ENCODE measurements at places on chromosomes 13 and 19.

- DNase-seq = peak; percentile 15
Observed at GRCh38 chr19:49422407-49423070, 702 bp downstream of the PTH2 start.

- no peak for DNase-seq
Observed at GRCh38 chr13:26943748-26944147, 183.2 kb upstream of the GPR12 start.

GRCh38 chr13:114225610-114226009 is 9.1 kb upstream of the CDC16 start:
- DNase-seq = no peak

DNA sequence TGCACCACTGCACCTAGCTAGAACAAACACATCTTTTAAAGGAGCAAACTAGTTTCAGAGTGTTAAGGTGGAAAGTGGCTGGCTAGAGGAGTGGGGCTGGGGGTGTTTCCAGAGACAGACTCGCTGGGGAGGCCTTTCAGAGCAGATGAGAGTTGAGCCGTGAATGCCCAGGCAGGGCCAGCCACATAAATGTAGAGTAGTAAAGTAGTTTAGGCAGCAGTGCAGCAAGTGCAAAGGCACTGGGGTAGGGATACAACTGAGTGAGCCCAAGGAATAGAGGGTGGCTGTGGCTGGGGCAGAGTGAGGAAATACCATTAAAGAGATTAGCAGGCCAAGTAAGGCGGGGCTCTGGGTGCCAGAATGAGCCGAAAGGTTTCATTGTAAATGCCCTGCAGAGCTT is 72.0 kb downstream of the ALOX5AP start:
- no peak for DNase-seq

DNA sequence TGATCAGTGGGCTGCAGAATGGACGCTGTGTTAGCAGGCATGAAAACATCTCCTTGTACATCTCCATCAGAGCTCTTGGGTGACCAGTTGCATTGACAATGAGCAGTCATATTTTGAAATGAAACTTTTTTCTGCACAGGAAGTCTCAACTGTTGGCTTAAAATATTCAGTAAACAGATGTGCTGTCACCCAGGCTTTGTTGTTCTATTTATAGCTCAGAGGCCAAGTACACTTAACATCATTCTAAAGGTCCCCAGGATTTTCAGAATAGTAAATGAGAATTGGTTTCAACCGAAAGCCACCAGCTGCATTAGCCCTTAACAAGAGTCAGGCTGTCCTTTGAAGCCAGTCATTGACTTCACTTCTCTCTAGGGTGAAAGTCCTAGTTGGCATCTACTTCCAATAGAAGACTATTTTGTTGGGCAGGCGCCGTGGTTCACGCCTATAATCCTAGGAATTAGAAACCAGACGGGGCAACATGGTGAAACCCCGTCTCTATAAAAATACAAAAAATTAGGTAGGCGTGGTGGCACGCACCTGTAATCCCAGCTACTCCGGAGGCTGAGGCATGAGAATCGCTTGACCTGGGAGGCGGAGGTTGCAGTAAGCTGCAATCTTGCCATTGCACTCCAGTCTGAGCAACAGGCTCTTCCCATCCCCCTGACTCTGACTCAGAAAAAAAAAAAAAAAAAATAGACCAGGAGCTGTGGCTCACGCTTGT is 7.9 kb upstream of the PDE4A start:
- no peak for DNase-seq

- peak; percentile 3 for DNase-seq
Observed at GRCh38 chr13:39684531-39685137, 29.2 kb downstream of the COG6 start.

GRCh38 chr13:62375653-62376052 is 960.0 kb upstream of the PCDH20 start:
- DNase-seq = no peak

- DNase-seq = peak; percentile 61
Observed at GRCh38 chr13:51912091-51912490, 50.3 kb downstream of the CCDC70 start.

GRCh38 chr13:41568972-41569351 is 111.6 kb downstream of the RGCC start:
- no peak for DNase-seq

DNA sequence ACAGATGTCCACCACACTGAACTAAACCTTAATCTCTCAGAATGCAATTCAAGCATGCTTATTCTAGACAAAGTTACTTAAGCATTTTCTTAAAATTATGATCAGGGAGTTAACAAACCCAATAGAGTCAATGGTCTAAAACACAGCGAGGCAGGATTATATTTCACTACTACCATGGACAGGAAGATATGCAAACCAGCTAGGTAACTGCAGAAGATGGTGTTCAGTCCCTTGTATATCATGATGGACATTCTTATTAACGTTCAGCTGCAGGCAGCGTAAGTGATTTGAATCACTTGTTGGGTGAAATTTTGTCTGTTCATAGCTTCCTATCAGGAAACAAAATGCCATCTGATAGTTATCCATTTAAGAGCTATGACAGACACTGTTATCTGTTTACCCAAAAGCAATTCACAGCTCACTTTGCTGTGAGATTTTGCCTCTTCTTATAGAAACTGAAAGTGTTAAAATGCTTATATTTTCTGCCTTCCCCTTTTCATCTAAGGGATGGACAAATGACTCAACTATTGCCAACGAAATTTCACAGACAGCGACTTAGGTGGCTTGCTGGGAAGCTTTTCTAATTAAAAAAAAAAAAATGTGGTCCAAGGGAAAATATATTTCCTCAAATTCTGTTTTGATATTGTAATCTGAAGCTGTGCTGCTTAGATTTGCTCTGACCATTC is 591.9 kb downstream of the DACH1 start:
- DNase-seq = no peak

GRCh38 chr13:96822895-96823294 is 171.4 kb downstream of the OXGR1 start:
- no peak for DNase-seq

GRCh38 chr19:835210-835810 is 5.5 kb upstream of the PRTN3 start:
- DNase-seq = no peak

- DNase-seq = no peak
Observed at GRCh38 chr19:29539131-29539530, 13.3 kb downstream of the VSTM2B start.

DNA sequence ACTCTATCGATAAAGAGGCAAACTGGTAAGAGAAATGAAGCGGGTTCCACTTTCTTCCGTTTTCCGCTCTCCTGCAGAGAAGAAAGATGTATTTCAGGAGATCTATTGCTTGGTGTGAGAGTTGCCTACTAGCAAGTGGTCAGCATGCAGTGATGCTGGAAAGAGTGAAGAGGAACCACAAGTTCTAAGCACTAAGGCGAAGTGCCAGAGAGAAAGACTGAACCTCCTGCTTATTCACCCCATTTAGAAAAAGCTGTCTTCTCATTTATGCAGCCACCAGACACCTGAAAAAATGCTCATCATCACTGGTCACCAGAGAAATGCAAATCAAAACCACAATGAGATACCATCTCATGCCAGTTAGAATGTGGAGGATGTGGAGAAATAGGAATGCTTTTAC is 78.7 kb upstream of the GPC6 start:
- DNase-seq = no peak

- no peak for DNase-seq
Observed at GRCh38 chr13:49539746-49540145, 44.0 kb downstream of the PHF11 start.

DNA sequence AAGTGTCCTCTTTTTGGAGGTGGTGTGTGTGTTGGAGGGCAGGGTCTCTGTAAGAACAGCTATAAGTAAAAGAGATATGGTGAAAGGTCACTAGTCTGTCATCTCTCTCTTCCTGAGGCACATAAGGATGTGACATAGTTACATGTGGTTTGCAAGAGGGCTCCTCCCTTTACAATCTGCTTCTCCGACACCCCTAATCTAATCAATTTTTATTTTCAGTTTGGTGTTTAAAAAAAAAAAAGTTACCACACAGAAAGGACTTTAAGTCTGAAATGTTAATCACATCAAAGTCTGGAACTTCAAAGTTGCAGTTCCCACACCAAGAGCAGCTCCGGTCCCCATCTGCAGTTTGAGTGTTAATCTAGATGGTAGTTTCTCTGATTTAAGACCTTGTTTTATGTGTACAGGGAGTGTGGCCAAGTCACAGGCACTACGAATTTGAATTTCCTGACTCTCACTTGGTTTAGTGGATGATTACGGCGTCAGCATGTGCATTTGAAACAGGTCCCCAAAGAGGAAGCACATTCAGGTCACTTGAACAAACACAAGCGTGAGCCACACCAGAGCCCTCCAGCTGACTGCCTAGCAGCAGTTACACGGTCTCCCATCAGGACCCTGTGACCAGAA is 53.1 kb downstream of the FOXO1 start:
- no peak for DNase-seq

DNA sequence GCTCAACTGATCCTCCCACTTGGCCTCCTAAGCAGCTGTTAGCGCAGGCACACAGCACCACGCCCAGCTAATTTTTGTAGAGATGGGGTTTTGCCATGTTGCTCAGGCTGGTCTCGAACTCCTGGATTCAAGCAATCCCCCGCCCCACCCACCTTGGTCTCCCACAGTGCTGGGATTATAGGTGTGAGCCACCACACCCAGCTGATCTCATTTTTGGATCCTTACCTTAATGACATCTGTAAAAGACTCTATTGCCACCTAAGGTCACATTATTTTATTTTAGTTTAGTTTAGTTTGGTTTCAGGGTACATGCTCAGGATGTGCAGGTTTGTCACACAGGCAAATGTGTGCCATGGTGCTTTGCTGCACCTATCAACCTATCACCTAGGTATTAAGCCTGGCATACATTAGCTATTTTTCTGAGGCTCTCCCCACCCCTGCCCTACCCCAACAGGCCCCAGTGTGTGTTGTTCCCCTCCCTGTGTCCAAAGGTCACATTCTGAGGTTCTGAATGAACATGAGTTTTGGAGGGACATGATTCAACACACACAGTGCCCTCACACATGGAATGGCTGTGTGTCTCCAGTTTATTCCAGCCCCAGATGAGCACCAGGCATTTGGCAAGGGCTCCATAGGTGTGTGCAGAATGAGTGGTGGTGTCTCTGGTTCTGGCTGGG is 1.3 kb downstream of the OR10H5 start:
- no peak for DNase-seq

GRCh38 chr13:93690139-93690538 is 463.5 kb downstream of the GPC6 start:
- DNase-seq = no peak

DNA sequence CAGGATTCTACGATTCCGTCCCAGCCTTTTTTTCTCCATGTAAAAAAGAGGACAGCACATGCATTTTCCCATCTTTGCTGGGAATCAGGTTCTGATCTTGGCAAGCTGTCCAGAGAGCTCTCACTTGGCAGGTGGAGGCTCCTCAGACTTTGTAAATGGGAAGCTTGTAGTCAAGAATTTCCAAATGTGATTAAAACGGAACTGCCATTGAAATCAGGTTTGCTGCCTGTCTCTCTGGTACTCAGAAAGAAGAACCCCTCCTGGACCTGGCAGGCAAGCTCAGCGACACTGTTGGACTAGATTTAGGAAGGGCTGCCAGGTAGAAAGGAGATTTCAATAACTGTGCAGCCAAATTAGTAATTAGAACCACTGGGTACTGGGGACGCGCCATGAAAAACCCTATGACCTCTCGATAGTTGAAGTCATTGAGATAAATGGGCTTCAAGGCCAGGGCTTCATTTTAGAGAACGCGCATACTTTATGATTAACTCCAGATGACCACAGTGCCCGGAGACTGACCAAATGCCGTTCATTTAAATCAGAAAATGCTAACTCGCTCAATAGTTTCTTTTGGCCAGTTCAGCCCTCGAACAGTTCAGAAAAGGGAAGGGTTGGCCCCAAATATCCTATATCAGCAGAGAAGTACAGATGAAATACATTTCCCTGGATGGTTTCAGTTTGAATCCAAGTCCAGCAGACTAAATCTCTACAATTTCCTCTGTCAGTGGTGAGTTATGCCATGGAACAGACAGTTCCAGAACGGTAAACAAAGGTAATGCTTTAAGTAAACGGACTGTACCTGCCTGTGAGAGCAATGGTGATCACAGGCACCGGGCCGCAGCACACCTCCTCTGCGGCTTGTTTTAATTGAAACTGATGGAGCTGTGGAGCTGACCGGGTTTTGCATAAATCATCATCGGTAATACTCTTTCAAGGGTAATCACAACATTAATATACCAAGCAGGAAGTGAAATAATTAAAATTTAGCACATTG is 517.4 kb downstream of the RFC3 start:
- DNase-seq = no peak

GRCh38 chr13:97108530-97108900 is 113.6 kb upstream of the MBNL2 start:
- no peak for DNase-seq

GRCh38 chr13:96636001-96636709 is 358.1 kb downstream of the OXGR1 start:
- DNase-seq = no peak

GRCh38 chr13:93549326-93550005 is 322.9 kb downstream of the GPC6 start:
- DNase-seq = no peak

GRCh38 chr13:109720758-109721184 is 65.6 kb downstream of the IRS2 start:
- DNase-seq = no peak

GRCh38 chr13:60384911-60385310 is 12.1 kb upstream of the TDRD3 start:
- DNase-seq = no peak

- no peak for DNase-seq
Observed at GRCh38 chr13:23212671-23213070, 31.9 kb downstream of the SGCG start.

GRCh38 chr19:53333066-53333462 is 485 bp upstream of the ZNF845 start:
- DNase-seq = no peak

DNA sequence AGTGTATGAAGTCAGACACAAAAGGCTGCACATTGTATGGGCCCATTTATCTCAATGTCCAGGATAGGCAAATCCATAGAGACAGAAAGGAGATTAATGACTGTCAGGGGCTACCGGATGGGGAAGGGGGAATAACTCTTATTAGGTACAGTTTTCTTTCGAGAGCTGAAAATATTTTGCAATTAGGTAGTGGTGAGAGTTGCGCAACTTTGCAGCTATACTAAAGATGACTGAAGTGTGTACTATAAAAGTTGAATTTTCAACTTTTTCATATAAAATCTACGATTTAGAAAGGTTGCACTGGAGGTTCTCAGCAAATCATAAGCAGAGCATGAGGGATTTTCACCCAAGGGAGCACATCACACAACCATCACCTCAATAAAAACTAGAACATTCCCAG is 16.1 kb upstream of the SLC15A1 start:
- DNase-seq = no peak

Data from NCI-H2107 (cell line).